ENCODE measurements at places on chromosomes 11 and 22. TPM values are rescaled to one million over a fixed set of nuclear protein-coding genes. Genes with fewer than 3 reads are reported as not detected.

DNA sequence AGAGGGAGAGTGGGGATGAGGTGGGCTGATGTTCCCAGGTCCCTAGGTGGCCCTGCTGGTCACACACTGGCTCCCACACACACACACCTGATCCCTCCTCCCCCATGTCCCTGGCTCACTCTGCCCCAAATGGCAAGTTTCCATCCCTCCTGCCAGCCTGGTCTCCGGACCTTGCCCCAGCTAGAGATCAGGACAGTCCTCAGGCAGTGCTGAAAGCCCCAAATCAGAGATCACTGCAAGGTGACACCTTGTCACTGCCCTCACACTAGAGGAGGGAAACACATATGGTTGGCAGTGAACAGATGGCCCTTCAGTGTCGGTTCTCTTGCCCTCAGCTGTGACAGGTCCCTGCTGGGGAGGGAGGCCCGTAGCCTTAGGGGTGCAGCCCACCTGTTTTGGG is 7.6 kb downstream of the TMPRSS5 start:
- DNase-seq = no peak

KCNE3 gene
- not detected for total RNA-seq

TEX12 gene
- total RNA-seq = not detected

DNA sequence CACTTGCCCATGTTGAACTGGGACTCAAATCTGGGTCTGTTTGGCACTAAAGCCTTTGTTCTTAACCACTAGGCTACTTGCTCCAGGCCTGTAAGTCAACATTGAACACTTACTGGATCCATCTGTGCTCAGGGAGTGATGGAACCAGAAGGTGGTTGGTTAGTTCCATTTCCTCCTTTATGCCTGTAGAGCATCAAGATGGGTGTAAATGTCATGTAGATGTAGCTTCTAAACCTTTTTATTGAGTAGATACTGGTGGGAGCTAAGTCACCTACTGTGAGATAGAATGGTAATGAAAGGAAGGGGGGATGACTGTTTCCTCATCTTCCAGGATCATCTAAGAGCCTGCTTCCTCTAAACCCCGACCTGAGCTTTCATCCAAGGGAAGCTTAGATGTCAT is 38.6 kb upstream of the ALKBH3 start:
- DNase-seq = no peak

- DNase-seq = no peak
These were observed 48.8 kb downstream of the DKK3 start for GRCh38 chr11:11959601-11960000.

GAL3ST3 gene
- total RNA-seq = not detected

DNA sequence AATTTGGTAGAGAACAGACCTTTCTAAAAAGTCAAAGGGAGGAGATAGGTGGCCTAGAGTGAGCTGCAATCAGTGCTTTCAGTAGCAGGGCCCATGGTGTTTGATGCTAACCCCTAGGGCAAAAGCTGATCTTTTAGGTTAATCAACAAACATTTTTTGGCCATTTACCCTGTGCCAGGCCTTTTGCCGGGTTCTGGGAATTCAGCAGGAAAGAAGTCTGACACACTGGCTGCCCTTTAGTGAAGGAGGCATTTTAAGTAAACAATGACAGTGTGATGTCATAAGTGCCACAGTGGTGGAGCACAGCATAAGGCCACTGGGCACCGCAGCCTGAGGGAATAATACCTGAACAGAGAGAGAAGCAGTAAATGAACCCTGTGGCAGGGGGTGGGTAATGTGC is 29.0 kb downstream of the C22orf31 start:
- DNase-seq = no peak

RAB38 gene
- 0.17 TPM for total RNA-seq

DNA sequence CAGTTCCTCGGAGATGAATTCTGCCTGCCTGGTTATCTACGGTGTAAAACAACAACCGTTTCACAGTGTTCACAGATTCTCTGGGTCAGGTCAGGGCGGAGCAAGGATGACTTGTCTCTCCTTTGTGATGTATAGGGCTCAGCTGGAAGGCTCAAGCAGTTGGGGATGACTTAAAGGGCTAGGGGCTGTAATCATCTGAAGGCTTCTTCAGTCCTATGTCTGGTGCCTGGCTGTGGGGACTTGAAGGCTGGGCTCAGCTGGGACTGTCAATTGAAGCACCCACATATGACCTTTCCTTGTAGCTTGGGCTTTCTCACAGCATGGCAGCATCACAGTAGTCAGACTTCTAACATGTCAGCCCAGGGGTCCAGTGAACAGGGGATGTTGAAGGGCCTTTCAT is 29.3 kb downstream of the EIF3F start:
- DNase-seq = no peak

GAS2 gene
- total RNA-seq = not detected

DNA sequence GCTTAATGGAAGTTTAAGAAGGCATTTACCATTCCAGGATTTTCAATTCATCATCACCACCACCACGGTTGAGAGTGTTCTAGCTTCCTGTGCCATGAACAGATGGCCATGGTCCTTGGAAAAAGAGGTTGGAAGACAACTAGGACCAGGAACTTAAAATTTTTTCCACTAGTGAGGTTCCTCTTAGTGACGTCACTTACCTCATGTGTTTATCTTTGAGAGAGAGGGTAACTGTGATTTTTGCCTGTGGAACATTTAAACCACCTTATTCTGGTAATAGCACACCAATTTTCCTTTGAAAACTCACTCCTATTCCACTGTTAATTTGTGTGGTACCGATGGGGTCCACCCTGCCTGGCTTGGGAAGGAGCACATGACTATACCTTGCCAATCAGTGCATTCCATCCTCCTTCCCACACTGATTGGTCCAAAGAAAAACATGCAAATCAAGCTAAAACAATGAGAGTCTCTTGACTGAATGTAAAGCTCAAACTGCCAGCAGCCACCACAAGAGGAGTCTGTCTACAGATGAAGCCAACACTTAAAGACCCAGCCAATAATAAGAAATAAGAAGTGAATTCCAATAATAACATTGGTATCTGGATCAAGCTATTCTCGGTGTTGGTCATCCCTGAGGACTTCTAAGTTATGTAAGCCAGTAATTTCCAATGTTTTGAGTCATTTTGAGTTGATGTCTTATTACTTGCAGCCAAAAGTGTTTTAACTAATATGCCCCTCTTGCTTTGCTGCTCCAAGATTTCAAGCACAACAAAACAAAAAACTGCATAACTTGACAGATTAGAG is 111.8 kb downstream of the MPPED2 start:
- DNase-seq = no peak

DLG2 gene
- 3.8 TPM for total RNA-seq

BAIAP2L2 gene
- total RNA-seq = 0.55 TPM

GRCh38 chr11:19349340-19350025 is 108.7 kb upstream of the E2F8 start:
- DNase-seq = peak; percentile 9

DNA sequence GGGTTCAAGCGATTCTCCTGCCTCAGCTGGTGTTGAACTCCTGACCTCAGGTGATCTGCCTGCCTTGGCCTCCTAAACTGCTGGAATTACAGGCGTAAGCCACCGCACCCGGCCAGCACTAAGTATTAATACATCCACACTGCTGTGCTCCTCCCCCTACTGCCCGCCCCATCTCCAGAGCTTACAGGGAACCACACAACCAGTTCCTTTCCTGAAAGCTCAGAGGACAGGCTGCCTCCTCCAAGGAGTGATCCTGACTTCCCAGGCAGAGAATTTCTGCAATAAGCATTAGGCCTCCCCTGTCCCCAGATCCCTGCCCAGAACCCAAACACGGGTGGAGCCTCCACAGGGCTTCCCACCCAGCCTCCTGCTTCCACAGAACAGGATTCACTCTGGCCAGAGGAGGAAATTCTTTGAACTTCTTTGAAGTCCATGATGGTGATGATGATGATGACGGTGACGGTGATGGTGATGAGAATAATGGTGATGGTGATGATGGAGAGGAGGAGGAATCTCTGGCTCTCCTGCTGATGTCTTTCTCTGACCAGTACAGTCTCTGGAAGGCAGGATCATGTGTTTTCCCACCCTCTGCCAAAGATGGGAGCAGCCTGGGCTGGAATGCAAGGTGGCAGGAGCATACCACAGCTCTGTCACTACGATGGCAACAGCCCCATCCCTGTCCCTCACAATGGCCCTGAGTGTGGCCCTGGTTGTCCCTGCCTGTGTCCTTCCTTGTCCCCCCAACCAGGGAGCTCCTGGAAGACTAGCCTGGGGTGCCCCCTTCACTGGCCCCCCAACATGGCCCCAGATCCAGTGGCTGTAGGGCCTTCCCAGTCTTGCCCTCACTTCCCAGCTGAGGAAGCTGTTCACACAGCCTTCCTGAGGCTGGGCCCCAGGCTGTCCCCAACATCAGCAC is 33.5 kb upstream of the CSNK1E start:
- DNase-seq = no peak

DNA sequence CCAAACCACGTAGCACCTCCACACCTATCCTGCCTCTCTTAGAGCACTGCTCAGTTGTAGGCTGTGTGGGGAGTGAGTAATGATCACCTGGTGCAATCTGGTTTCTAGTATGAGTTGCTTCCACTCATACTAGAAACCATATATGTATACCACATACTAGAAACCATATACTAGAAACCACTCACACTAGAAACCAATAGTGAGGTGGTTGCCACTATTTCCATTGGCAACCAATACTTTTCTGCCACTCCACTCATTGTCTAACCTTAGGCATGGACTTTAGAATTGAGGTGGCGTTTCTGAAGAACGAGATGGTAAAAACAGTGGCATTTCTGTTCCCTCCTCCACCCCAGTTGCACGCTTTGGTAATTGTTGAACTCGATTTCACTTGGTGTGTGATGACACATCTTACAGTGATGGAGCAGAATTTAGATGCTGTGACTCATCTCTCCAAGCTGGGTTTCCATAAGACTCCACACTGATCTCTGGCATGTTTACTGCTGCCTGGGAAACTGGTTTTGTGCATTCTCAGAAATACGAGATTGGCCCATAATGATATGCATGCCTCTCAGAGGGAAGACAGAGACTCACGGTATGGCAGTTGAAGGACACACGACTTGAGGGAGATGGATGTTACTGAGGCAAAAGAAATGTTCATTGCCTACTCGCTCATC is 82.9 kb downstream of the KIRREL3 start:
- no peak for DNase-seq

HTR3A gene
- not detected for total RNA-seq

GRCh38 chr11:65316227-65317024 is 1.8 kb downstream of the CDC42EP2 start:
- no peak for DNase-seq

HEPN1 gene
- not detected for total RNA-seq

- DNase-seq = no peak
These were observed 81.4 kb downstream of the PPP6R3 start for GRCh38 chr11:68541991-68542390.

DNA sequence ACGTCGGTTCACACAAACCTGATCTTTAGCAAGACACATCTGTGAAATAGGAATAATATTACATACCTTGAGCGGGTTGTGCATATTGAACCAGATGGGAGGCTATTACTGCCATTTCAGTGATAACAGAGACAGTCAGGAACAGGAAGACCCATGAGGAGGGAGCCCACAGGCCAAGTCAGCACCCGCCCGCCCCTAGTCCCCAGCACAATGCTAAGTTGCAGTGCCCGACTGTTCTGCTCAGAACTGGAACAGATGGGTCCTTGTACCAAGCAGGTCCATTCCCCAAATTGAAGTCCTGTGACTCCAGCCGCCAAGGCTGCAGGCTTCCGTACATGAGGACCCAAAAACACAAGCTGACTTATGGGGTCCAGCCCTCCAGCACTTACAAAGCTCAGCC is 9.3 kb downstream of the CXCR5 start:
- no peak for DNase-seq

AQP11 gene
- not detected for total RNA-seq

GRCh38 chr11:73040046-73040445 is 102.1 kb downstream of the FCHSD2 start:
- DNase-seq = no peak

DNA sequence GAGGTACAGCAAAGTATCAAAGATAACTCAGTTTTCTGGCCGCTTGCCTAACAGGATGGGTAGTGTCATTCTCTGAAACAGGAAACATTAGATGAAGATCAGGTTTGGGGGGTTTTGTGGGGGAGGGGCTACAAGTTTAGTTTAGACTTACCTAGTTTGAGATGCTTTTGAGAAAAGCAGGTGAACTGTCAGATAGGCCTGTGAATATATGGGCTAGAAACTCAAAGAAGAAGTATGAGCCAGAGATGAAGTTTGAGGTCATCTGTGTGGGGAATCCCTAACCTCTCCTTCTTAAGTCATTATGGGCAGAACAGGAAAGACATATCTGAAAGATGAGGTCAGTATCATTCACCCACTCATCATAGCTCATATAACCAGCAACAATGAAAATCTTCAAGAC is 11.9 kb downstream of the HOATZ start:
- no peak for DNase-seq

GRCh38 chr11:122850076-122850631 is 11.9 kb downstream of the CRTAM start:
- DNase-seq = no peak

PKDREJ gene
- not detected for total RNA-seq

DNA sequence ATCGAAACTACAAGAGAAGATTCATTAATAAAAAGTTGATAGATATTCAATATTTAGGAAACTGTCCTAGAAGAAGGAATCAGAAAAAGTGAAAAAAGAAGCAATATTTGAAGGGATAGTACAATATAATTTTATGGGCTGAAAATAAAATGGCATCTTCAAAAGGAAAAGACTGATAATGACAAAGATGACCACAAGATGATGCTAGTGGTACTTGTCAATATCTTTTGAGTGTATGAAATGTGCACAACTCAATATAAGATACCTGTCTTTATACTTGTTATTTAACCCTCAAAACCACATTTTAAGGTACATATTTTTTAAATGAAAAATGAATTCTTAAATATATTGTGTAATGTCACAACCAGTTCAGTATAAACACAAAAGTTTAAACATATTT is 1059.6 kb upstream of the RAG2 start:
- no peak for DNase-seq

- DNase-seq = no peak
These were observed 3.8 kb downstream of the CD81 start for GRCh38 chr11:2380807-2381350.

GRCh38 chr22:21834869-21835268 is 32.6 kb downstream of the MAPK1 start:
- DNase-seq = no peak

DNA sequence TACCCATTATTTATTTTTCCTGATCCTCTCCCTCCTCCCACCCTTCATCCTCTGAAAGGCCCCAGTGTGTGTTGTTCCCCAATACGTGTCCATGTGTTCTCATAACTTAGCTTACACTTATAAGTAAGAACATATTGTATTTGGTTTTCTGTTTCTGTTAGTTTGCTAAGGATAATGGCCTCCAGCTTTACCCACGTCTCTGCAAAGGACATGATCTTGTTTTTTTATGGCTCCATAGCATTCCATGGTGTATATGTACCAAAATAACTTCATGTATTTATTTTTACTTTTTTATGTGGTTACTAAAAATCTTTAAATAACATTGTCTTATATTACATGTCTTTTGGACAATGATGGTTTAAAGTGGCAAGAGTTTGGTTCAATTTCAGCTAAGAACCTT is 15.2 kb downstream of the PDGFD start:
- no peak for DNase-seq

PACS1 gene
- 23.2 TPM for total RNA-seq

GRCh38 chr11:57323167-57323854 is 1.4 kb downstream of the TNKS1BP1 start:
- DNase-seq = no peak

WDR74 gene
- total RNA-seq = 110 TPM

- no peak for DNase-seq
These were observed 101.9 kb downstream of the ARL14EP start for GRCh38 chr11:30424844-30425243.

- DNase-seq = peak; percentile 85
These were observed 472 bp downstream of the APOA5 start for GRCh38 chr11:116791002-116791812.

GRCh38 chr11:77046060-77046501 is 11.9 kb downstream of the B3GNT6 start:
- DNase-seq = peak; percentile 52
